ENCODE measurements at places on chromosomes 6 and 20.

DNA sequence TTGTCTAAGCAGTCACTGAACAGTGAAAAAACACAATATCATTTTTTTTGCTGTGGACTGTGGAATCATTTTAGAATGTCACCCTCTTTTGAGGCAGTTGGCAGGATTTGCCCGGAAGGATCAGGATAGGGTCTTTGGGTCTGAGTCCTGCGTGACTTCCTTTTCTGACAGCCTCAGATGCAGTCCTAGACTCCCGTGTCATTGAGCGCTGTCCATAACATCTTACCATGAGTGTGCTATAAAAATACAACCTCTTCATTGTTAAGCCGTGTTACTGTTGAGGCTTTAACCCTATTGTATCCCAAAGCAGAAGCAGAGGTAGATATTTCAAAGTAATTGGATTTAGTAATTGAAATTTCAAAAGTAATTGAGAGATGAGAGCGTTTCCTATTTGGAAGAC, 30.6 kb downstream of the ARID1B start:
- no peak for DNase-seq

DNA sequence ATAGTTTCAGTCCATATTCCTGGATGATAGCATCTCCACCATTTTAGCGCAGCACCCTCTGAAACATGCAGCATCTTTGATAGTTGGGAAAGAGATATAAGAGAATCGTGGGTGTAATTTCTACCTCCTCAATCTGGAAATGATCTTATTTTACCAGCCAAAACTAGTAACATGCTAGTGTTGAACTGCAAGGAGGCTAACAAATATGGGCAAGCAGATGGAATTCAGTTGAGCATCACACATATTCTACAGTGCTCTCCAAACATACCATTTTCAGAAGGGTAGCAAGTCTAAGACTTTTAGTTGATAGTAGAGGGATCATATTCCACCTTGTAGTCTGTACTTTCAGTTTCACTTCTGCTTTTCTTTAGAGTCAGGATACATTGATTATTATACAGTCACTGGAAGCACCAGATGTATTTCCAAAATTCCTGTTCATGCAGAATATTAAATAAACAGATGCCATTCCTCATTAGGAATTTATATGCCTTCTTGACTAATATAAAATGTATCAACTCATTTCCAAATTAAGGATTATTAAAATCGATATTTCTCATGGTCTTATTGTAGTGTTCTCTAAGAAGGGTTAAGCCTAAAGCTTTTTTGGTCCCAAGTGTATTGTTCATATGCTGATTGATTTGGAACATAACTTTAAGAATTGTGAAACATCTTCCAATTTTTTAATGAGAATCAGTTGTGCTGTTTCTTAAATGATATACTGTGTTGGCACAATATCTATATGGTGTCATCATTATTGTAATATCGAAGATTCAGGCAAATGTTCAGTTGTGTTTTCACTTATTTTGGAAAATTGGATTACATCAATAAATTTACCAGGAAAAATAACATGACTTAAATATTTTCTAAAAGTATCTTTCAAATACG, 362.0 kb downstream of the CENPW start:
- DNase-seq, result no peak

DNA sequence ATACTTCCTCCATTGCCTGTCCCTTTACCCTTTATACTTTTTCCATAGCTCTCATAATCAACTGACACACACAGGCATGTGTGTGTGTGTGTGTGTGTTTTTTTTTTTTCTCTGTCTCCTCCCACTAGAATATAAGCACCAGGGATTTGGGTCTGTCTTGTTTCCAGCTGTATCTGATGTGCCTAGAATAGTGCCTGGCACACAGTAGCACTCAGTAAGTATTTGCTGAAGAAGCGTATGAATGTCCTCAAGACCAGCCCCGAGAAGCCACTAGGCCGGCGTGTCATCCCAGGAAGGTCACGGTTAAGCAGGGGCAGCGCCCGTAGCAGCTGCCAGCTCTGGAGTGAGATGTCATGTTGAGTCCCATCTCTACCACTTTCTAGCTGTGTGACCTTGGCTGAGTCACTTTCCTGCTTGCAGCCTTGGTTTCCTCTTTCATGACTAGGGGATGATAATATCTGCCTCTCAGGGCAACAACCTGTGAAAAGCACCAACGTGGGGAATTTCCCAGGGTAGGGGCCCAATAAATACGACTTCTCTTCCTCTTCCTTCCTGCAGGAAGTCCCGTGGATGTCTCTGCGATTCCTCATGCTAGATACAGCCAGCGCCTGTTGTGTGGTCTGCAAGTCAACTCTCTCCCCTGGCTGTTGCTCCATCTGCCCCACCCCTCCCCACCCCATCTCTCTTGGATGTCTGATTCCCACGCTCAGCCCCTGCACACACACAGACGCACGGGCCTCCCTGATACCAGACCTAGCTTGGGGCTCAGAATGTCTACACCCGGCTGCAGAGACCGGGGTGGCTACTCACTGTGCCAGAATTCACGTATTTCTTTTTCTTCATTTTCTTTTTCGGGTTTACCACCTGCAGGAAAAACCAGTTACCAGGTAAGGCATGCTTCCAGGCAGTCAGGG, 58.1 kb downstream of the RAB44 start:
- DNase-seq, result no peak

- no peak for DNase-seq
These were observed 48.0 kb downstream of the TMEM170B start for GRCh38 chr6:11585426-11586016.

- no peak for DNase-seq
These were observed 437.3 kb downstream of the HDGFL1 start for GRCh38 chr6:23006656-23007055.

DNA sequence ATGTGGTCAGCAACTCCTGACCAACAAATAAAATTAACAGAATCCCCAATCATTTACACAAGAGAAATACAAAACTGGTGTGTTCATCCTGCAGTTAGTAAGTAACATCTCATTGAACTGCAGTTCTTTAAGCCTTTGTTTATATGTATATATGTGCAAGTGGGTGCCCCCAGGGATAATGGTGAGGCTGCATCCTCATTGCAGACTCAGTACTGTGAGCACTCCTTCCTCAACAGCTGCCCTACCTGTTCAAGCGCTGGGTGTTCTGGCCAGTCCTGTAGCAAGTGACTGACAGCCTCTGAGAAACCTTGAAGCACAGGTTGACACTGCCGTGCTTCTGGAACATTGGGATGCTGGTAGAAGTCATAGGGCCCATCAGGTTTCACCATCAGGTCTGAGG, 49.8 kb upstream of the LYRM2 start:
- no peak for DNase-seq

DNA sequence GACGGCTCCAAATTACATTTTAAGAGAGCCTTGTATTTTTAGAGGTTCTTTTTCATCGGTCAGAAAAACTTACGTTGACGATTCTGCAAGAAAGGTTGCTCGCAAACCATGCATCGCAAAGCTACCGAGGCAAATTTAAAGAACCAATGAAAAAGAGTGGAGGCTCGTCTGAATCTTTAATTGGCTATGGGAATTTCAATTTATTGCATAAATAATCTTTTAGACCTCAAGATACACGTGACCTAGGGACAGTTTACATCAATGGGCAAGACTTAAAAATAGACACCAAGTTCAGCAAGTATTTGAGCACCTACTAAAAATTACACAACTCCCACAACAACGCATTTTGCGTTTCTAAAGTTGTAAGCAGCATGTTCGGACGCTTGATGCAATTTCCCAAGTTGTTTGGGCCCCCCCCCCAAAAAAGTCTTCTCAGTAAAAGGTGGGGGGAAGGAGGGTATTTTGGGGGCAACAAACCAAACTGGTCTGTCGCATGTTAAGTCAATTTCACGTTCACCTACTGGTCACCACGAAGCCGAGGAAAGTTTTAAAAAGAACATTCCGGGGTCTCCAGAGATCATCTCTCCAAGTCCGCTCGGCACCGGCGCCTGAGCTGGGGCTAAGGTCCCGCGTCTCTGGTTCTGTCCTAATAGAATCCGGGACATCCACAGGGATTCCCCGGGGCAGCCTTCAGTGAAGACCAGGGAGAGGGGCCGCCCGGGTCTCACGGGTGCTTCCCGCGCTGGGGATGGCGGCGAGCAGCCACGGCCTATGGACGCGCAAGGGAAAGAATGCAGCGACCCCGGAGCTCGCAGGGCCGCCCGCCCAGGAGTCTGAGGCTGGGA, 851 bp downstream of the SNX5 start:
- DNase-seq, result no peak

DNA sequence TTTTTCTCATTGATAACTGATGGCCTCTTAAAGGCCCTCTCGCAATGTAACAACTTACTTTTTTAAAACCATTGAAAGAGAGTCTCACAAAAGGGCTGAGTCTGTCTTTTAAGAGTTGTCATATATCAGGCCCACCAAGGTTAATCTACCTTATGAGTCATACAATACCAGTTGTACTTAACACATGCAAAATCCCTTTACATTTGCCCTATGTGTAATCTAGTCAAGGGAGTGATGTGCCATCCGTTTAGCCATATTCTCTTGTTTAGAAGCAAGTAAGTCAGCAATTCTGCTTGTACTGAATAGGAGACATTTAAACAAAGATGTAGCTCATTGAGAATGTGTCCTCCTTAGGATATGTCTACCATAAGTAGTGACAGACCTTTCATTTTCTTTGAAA, 143.7 kb downstream of the TENT5A start:
- DNase-seq, result no peak

- DNase-seq, result no peak
These were observed 50.8 kb downstream of the ZMYND8 start for GRCh38 chr20:47305667-47306066.

- DNase-seq, result no peak
These were observed 17.8 kb downstream of the TOMM34 start for GRCh38 chr20:44942264-44942973.
